Activated CD4-positive, alpha-beta T cell treated with anti-CD3 and anti-CD28 coated beads, Interleukin-2, amount 10 ng/mL, durations not matched to agents 24 days and 14 days (primary cell): ENCODE measurements at places on chromosomes 3 and 15. TPM values are rescaled to one million over a fixed set of nuclear protein-coding genes. Genes with fewer than 3 reads are reported as not detected.
A peak's percentile ranks its signal among the peaks of the same experiment; 100 is the strongest.

DNA sequence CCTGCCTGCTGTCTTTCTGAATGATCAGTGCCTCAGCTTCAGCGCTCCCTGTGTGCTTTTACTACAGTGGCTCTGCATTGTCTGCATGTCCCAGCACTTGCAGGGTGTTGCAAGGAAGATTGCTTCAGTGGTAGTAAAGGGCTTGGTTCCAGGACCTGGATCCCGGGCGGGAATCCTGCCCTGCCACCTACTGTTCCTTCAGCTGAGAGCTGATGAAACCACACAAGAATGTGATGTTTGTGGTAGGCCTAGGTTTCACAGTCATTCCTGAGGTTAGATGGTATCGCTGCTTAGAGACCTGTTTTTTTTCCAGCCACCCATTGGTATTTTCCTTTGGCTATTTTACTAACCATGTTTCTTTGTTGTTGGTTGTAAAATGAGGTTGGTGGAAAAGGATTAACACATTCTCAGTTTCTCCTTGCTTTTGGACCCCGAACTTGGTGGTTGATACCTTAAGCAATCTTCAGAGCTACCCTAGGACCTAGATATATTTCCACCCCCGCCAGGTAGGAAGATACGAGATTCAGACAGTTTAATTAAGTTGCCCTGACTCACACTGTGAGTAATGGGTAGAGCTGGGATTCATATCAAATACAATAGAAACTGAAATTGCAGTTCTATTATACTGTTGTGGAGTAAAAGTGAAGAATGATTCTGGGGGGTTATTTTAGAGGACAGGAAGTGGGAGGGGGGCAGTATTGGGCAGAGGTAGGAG is 11.4 kb downstream of the GPR87 start:
- H3K36me3 ChIP-seq = no peaks in the 10 kb centered on the region
- peaks cover 50% of the 10 kb centered on the region for H3K4me1 ChIP-seq
- peak overlapping the region; percentile 80 for H3K27ac ChIP-seq
- peak; percentile 65 for DNase-seq
- H3K4me3 ChIP-seq = peak overlapping the region; percentile 13
- peaks cover 2% of the 10 kb centered on the region for H3K27me3 ChIP-seq

GRCh38 chr15:39944726-39945125 is 10.8 kb downstream of the EIF2AK4 start:
- H3K36me3 ChIP-seq = peaks cover 60% of the 10 kb centered on the region
- H3K27me3 ChIP-seq = no peaks in the 10 kb centered on the region
- no peak overlapping the region for H3K27ac ChIP-seq
- H3K4me3 ChIP-seq = no peak overlapping the region
- peaks cover 33% of the 10 kb centered on the region for H3K4me1 ChIP-seq

DNA sequence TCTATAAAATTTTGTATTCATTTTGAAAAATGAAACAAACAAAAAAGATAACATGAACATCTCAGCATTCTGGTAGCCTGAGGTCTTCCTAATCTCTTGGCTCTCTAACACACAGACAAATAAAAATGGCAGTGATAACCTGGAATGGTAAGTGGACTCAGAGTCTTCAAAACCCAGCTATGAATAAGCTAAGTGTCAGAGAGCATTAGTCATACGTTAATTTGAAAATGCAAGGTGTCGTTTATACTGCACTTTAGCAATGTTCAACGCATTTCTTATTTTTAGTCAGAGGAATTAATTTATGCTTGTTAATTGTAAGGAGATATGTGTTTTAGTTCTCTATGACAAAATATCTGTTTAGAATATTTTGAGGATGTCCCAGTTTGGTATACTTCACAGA is 294.3 kb downstream of the NEK10 start:
- no peaks in the 10 kb centered on the region for H3K36me3 ChIP-seq
- no peak overlapping the region for H3K4me3 ChIP-seq
- H3K27ac ChIP-seq = no peak overlapping the region

DNA sequence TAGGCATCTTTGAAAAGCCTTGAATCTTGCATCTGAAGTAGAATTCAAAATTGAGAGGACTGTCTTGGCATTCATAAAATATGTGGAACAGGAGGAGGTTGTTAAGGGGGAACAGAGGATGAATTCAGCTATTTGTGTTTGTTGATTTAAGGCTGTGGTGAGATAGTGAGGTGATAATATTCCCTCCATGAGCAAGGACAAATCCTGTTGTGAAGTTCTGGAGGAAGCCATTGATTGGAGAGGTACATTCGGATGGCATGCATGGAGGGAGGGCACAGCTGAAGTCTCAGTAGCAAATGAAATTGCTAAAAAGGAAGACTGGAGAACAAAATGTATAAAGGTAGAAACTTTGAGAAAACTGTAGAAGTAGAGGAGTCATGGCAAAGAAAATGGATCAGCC is 443.8 kb downstream of the NLGN1 start:
- no peaks in the 10 kb centered on the region for H3K4me1 ChIP-seq
- DNase-seq = no peak
- no peaks in the 10 kb centered on the region for H3K36me3 ChIP-seq
- no peak overlapping the region for H3K27ac ChIP-seq
- H3K4me3 ChIP-seq = no peak overlapping the region

DNA sequence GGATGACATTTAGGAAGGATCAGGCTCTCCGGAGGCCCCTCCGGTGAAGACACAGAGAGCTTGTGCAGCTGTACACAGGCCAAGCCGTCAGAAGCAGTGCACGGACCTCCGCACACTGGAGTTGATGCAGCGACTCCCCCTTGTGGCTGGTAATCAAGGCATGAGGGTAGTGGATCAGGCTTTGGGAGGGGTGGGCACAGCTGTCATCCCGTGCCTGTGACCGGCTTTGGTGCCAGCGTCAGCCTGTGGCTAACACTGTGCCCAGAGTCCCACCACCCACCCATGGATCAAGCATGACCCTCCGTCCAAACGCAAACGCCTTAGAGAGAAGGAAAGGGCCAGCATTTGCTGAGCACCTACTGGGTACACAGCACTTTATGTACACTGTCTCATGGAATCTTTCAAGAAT is 8.2 kb upstream of the GRIP2 start:
- no peaks in the 10 kb centered on the region for H3K4me1 ChIP-seq
- DNase-seq = peak; percentile 78
- no peak overlapping the region for H3K4me3 ChIP-seq
- no peak overlapping the region for H3K27ac ChIP-seq
- H3K27me3 ChIP-seq = peaks cover 22% of the 10 kb centered on the region

DNA sequence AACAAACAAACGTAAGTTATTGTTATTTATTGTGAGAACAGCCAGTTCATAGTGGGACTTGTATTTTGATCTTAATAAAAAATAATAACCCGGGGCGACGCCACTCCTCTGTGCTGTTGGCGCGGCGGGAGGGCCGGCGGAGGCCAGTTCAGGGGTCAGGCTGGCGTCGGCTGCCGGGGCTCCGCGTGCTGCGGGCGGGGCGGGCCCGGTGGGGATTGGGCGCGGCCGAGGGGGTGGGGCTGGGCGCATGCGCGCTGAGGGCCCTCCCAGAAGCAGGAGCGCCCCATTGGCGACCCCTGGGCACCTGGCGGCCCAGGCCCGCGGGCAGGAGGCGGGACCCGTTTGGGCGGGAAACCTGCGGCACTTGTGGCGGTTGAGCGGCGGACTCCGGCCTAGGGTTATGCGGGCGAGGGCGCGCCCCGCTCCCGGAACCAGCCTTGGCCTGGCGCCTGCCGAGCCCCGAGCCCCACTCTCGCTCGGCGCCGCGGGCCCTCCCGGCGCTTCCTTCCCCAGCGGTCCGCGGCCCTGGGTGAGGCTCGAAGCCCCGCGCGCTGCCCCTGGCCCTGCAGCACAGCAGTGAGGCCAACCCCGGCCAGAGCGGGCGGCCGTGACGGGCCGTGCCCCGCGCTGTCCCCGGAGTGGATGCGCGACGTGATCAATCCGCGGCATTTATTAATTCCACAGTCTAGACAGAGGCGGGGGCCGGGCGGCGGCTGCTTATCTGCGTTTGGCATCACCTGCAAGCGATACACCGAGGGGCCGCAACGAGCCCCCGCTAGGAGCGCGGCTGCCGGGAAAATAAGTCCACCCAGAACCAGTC is 6.0 kb downstream of the ISL2 start:
- H3K27ac ChIP-seq = no peak overlapping the region
- no peak overlapping the region for H3K4me3 ChIP-seq
- H3K36me3 ChIP-seq = peaks cover 15% of the 10 kb centered on the region
- H3K27me3 ChIP-seq = peaks cover 74% of the 10 kb centered on the region
- peak; percentile 65 for DNase-seq

- H3K27me3 ChIP-seq = peaks cover 73% of the 10 kb centered on the region
- peaks cover 51% of the 10 kb centered on the region for H3K4me1 ChIP-seq
- DNase-seq = peak; percentile 84
- no peak overlapping the region for H3K27ac ChIP-seq
- peaks cover 6% of the 10 kb centered on the region for H3K36me3 ChIP-seq
- H3K4me3 ChIP-seq = peak overlapping the region; percentile 90
These were observed 1.7 kb upstream of the HES1 start for GRCh38 chr3:194134231-194134756.

GRCh38 chr15:82079736-82080135 is 33.9 kb upstream of the MEX3B start:
- no peaks in the 10 kb centered on the region for H3K4me1 ChIP-seq
- H3K36me3 ChIP-seq = no peaks in the 10 kb centered on the region
- DNase-seq = no peak
- H3K27ac ChIP-seq = no peak overlapping the region
- H3K4me3 ChIP-seq = no peak overlapping the region
- H3K27me3 ChIP-seq = peaks cover 6% of the 10 kb centered on the region

Gene TMEM266
- total RNA-seq = not detected in 2 replicates

Gene SERPINI2
- not detected in 2 replicates for total RNA-seq
